ENCODE measurements at places on chromosomes 1 and 21. TPM values are rescaled to one million over a fixed set of nuclear protein-coding genes. Genes with fewer than 3 reads are reported as not detected.

DNA sequence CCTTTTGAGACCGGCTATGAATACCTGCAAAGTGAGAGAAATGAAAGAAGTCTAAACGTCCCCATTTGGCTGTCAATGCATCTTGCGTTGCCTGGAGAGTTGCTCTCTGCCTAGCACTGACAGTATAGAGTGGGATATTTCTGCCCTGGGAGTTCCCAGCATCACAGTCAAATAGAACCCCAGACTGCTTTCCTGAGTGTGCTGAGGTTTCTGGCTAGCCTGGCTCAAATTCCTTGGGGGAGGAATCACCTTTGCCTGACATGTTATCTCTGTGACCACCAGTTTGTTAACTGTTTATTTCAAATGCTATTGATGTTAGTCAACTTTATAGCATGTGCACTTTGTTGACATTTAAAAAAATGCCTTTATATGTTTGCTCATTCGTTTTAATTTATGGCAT, 212.0 kb upstream of the FAM78B start:
- H3K36me3 ChIP-seq: no peaks in the 10 kb centered on the region
- H3K4me1 ChIP-seq: no peaks in the 10 kb centered on the region
- no peak overlapping the region for H3K27ac ChIP-seq
- no peak for DNase-seq

DNA sequence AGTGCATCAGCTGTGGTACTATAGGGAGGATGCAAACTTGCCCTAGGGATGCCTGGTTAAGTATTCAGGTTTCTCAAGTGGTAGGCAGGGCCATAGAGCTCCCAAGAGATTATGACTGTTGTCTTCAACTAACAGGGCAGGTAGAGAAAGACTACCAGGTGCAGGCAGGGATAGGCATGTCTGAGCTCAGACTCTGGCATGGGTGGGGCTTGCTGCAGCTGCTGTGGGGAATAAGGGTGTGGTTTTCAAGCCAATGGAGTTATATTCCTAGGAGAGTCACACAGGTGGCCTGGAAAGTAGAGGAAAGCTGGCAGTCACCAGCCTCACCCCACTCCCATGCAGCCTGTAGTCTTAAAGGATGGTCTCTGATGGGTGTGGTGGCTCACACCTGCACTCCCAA, 673.4 kb upstream of the ADGRL4 start:
- no peak overlapping the region for H3K4me3 ChIP-seq
- H3K4me1 ChIP-seq: no peaks in the 10 kb centered on the region
- no peaks in the 10 kb centered on the region for H3K27me3 ChIP-seq
- DNase-seq: no peak
- H3K36me3 ChIP-seq: no peaks in the 10 kb centered on the region

GRCh38 chr21:45219517-45219916, 68.2 kb downstream of the POFUT2 start:
- no peak for DNase-seq
- no peak overlapping the region for H3K27ac ChIP-seq
- no peak overlapping the region for H3K4me3 ChIP-seq
- peaks cover 29% of the 10 kb centered on the region for H3K36me3 ChIP-seq

- H3K4me3 ChIP-seq: no peak overlapping the region
- H3K36me3 ChIP-seq: peaks cover 14% of the 10 kb centered on the region
Measured at GRCh38 chr1:33298623-33299277, 22.1 kb downstream of the A3GALT2 start.

DNA sequence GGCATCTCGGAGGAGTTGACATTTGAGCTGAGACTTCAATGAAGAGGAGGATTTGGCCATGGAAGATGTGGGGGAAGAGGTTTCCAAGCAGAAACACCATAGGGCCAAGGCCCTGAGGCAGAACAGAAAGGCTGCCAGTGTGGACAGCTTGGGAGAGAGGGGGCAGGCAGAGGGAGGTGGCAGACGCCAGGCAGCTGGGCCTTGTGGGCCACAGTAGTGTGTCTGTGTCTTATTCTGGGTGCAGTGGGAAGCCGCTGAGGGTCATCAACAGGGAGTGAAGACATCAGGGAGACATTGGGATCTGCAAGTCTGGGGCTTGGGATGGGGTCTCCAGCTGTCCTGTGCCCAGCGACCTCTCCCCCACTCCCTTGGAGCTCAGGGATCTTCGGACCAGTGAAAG, 96.8 kb downstream of the LACTBL1 start:
- H3K4me1 ChIP-seq: no peaks in the 10 kb centered on the region
- no peaks in the 10 kb centered on the region for H3K36me3 ChIP-seq
- H3K27ac ChIP-seq: no peak overlapping the region

DNA sequence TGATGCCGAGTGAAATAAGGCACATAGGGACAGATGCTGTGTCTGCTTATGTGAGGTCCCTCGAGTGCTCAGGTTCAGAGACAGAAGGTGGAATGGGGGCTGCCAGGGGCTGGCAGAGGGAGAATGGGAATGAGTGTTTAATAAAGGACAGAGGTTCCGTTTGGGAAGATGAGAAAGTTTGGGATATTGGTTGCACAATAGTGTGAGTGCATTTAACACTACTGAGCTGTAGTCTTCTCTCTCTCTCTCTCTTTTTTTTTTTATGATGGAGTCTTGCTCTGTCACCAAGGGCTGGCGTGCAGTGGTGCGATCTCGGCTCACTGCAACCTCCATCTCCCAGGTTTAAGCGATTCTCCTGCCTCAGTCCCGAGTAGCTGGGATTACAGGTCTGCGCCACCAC, 44.9 kb downstream of the TRAPPC10 start:
- H3K27me3 ChIP-seq: no peaks in the 10 kb centered on the region
- H3K4me3 ChIP-seq: no peak overlapping the region
- peaks cover 45% of the 10 kb centered on the region for H3K4me1 ChIP-seq
- no peak for DNase-seq

GRCh38 chr1:207848234-207848633, 62.7 kb downstream of the CD34 start:
- no peak for DNase-seq

- no peaks in the 10 kb centered on the region for H3K4me1 ChIP-seq
- peaks cover 4% of the 10 kb centered on the region for H3K27me3 ChIP-seq
- no peak overlapping the region for H3K27ac ChIP-seq
- no peak overlapping the region for H3K4me3 ChIP-seq
- no peaks in the 10 kb centered on the region for H3K36me3 ChIP-seq
Measured at GRCh38 chr21:45326169-45326851, 38.6 kb upstream of the POFUT2 start.

DNA sequence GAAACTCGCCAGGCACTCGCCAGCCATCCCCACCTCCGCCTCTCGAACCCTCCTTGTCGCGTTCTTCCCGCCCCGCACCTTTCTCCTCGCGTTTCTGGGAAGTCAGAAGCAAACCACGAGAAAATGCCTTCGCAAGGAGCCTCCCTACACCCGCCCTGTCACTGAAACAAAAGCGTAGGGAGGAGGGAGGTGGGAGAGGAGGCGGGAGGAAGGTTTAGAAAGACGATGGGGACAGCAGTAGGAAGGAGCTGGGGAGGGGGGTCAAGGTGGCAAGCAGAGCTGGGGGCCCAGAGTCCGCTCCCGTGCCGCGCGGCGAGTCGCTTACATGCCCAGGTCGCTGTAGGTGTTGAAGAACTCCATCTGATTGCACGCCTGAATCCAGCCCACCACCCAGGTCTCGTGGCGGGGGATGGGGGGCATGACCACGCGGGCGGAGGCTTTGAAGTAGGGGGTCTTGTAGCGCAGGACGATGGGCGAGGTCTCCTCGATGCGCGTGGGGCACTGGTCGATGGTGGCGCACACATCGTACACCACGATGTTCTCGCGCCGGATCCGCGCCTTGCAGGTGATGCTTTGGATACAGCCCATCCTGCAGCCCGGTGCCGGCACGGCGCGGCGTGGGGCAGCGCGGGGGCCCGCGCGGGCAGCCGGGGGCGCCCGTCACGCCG, 1.0 kb downstream of the FAM78B start:
- no peak overlapping the region for H3K27ac ChIP-seq
- H3K36me3 ChIP-seq: no peaks in the 10 kb centered on the region
- peaks cover 16% of the 10 kb centered on the region for H3K4me1 ChIP-seq
- peaks cover 41% of the 10 kb centered on the region for H3K27me3 ChIP-seq
- DNase-seq: no peak
- peak overlapping the region; percentile 83 for H3K4me3 ChIP-seq

HHIPL2 gene
- 0.16 TPM for total RNA-seq

WDR64 gene
- not detected for total RNA-seq

MORC3 gene
- 23.5 TPM for total RNA-seq

KCNE1 gene
- 0.51 TPM for total RNA-seq

TMEM200B gene
- total RNA-seq: 0.56 TPM

FAM72D gene
- total RNA-seq: 8.7 TPM

All from activated T-helper 1 cell treated with anti-CD3 and anti-CD28 coated beads, Interleukin-12 subunit alpha, Interleukin-12 subunit beta, Interleukin-2, Interleukin-4 antibody, amounts not matched to agents 30 ng/mL and 10 ng/mL and 1 ng/mL, durations not matched to agents 14 hours and 24 hours and 36 hours (primary cell).